ENCODE measurements at places on chromosomes 7 and 10. TPM values are rescaled to one million over a fixed set of nuclear protein-coding genes. Genes with fewer than 3 reads are reported as not detected.

DNA sequence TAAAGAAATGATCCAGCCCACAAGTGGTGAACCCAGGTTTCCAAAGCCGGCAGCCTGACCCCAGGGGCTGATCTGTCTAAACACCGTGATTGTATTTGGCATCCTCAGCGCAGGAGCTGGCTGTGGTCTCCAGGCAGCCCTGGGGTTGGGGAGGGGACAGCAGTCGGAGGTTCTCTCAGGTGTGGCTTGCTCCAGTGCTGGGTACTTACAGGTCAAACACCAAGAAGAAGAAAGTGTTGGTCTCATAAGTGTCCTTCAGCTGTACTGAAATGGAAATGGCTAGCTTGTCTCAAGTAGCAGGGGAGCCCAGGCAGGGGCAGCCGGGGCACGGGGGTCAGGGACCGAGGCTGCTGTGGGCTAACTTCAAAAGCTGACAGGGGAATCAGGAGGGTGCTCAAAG lies 6.0 kb downstream of the PHKG1 start:
- peaks cover 22% of the 10 kb centered on the region for H3K36me3 ChIP-seq
- H3K4me1 ChIP-seq: no peaks in the 10 kb centered on the region
- no peak overlapping the region for H3K27ac ChIP-seq
- H3K27me3 ChIP-seq: no peaks in the 10 kb centered on the region

The AOC1 gene
- total RNA-seq: 0.75 TPM

GRCh38 chr7:117659531-117660011 lies 179.7 kb downstream of the CFTR start:
- H3K27ac ChIP-seq: no peak overlapping the region
- no peaks in the 10 kb centered on the region for H3K36me3 ChIP-seq
- peaks cover 11% of the 10 kb centered on the region for H3K4me1 ChIP-seq
- no peak for DNase-seq

DNA sequence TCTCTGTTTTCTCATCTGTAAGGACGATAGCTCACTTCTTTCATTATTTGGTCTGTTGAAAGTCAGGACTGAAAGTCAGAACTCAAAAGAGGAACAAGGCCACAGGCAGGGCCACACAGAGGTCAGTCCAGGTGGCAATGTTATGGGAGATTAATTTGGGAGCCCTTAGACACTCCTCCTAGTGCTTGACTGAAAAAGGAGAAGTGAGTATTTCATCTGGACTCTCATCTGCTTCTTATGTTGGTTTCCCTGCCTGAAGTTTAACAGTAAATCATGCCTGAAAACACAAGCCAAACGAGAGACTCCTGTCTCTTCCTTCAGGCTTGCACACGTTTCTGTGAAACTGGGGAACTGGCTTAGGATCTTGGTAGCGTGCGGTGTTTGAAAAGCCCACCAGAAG lies 248.5 kb downstream of the BUB3 start:
- H3K4me1 ChIP-seq: no peaks in the 10 kb centered on the region
- H3K36me3 ChIP-seq: no peaks in the 10 kb centered on the region
- H3K4me3 ChIP-seq: no peak overlapping the region
- peak; percentile 22 for DNase-seq
- no peaks in the 10 kb centered on the region for H3K27me3 ChIP-seq
- no peak overlapping the region for H3K27ac ChIP-seq

- no peaks in the 10 kb centered on the region for H3K27me3 ChIP-seq
- no peak within 1 kb of the TSS for H3K27ac ChIP-seq
- peaks cover 9% of the 10 kb centered on the region for H3K36me3 ChIP-seq
- peak within 1 kb of the TSS; percentile 53 for H3K4me3 ChIP-seq
Measured at GRCh38 chr7:98211221-98211675, at the start of gene BHLHA15. Gene BHLHA15, plus strand, starts transcription at chr7:98211439. Its CDS starts 871 bp downstream, at chr7:98212310.

The TCF7L2 gene
- 8.2 TPM for total RNA-seq

- no peaks in the 10 kb centered on the region for H3K4me1 ChIP-seq
- H3K36me3 ChIP-seq: no peaks in the 10 kb centered on the region
- no peak overlapping the region for H3K4me3 ChIP-seq
- no peak for DNase-seq
- no peak overlapping the region for H3K27ac ChIP-seq
- no peaks in the 10 kb centered on the region for H3K27me3 ChIP-seq
Measured at GRCh38 chr7:87574630-87575029, 26.1 kb downstream of the ABCB1 start.

DNA sequence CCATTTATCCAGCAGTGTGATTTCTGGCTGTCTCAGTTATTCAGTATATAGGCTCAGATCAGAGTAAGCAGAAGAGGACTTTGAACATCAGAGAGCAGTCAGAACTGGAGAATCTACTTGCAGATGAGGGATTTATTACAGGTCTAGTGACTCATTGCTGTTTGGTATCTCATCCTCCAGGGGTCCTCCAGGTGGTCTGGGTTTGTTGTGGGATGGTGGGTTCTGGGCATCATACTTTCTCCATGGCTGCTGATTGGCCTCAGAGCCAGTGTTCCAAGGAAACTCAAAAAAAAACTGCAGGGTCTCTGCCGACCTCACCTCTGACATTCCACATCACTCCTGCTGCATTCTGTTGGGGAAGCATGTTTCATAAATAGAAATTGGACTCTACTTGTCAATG lies 214.8 kb downstream of the CNTNAP2 start:
- H3K36me3 ChIP-seq: no peaks in the 10 kb centered on the region
- no peaks in the 10 kb centered on the region for H3K27me3 ChIP-seq
- no peak overlapping the region for H3K27ac ChIP-seq
- H3K4me3 ChIP-seq: no peak overlapping the region

The FGFR2 gene
- 4.4 TPM for total RNA-seq
